ENCODE measurements at places on chromosomes 5 and 9.

- DNase-seq = no peak
Measured at GRCh38 chr5:123087173-123088030, 1.6 kb upstream of the PRDM6 start.

DNA sequence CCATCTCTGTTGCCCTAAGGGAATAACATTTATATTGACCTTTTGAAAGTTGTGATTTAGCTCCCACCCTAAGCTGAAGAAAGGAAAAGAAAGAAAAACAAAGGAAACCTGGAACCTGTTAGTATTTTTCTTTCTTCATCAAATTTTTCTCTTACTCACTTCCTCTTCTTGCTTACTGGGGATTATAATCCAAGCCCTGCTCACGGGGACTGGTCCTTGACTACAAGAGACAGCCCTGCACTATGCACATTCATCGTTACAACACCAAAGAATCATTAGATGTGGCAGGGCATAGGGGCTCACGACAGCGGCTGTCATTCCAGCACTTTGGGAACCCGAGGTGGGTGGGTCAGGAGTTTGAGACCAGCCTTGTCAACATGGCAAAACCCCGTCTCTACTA lies 37.8 kb upstream of the LPAR1 start:
- DNase-seq = no peak

DNA sequence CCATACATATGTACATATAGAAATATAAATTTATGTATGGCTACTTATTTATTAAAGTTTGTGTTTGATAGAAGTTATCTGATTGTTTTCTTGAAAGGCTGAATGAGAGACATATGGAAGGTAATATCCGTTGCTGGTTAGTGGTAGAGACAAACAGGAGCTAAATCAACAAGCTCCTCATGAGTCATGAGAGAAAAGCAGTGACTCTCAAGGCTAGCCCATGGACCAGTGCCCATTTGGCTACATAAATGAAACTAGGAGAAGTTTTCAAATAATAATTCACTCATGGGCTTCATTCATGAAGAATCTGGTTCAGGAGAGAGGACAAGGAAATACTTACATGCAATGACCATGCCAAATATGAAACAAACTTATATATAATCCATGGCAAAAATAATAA lies 504.5 kb upstream of the ITGA1 start:
- no peak for DNase-seq

DNA sequence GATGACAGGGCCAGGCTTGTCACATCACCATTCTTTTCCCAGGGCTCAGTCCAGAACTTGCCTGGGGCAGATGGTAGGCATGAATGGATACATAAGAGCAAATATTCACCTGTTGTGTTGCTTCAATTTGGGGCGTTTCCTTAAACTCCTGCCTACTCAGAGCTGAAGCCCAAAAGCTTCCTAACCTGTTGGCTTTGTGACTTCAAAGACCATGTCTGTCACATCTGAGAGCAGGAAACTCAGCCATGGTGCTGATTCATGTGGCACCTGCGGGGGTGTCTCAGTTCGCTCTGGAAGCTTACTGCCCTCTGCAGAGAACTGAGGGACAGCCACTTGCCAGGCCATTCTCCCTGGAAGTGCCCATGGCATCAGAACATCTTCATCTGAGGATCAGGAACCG lies 246.6 kb downstream of the HSPA4 start:
- no peak for DNase-seq

- peak; percentile 8 for DNase-seq
Measured at GRCh38 chr5:65830856-65831255, 95.5 kb upstream of the ERBIN start.
